ENCODE measurements at places on chromosomes 3 and 15.

DNA sequence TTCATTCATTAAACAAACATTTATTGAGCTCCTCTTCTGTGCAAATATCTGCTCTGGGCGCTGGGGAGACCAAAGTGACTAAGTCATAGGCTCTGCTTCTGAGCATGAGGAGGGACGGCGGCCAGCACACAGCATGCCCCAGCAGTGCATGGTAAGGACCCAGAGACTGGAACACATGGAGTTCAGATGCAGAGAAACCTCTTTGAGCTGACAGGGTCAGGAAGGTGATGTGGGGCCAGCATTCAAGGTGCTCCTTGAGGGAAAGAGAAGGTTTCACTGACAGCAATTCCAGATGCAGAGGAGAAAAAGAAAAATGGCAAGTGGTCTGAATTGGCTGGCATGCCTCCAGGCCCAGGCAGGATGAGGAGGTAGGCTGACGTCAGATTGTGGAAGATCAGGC, 234.5 kb downstream of the UACA start:
- DNase-seq, result no peak

DNA sequence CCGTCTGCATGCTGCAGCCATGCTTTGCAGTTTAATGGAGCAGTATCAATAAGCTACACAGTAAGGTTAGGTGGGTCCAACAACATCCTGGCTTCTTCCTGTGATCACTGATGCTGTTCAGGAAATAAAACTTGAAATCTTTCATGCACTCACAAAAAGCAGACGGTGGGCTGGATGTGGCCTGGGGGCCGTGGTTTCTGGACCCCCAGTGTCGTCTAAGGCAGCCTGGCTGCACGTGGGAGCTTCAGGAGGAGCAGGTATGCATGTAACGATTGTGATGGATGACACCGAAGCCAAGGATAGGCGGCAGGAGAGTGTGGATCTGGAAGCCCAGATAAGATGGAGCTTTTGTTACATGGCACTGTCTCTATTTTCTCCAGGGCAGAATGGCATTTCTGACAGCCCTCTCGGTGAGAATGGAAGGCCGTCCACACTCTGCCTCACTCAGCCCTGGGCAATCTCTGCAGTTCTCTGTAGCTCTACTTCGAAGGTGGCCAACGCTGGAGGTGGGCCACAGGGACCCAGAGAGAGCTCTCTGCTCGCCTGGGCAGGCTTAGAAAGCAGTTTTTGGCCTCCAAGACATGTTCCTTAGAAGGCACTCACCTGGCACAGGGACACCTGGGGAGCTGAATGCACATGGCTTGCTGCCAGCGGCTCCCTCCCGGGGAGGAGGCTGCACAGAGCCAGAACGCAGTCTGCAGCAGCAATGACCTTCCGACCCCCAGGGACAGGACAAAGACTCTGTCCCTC, 46.4 kb upstream of the IQSEC1 start:
- DNase-seq, result peak; percentile 9

DNA sequence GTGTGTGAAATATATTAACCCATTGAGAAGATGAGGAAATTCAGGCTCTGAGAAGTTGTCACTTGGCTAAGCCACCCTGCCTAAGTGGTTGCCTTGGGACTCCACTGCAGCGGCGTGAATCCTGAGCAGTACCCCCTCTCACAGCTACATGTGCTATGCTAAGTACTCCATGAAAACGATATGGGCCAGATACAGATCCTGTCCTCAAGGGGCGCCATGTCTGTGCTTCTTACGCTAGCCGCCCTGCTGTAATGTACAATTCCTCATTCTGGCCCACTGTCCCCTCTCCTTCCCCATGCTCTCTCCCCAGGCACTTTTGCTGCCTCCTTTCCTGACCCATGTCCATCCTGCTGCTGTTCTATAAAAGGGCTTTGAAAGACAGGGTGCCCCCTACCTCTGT, 140.3 kb downstream of the FEZF2 start:
- DNase-seq, result no peak

DNA sequence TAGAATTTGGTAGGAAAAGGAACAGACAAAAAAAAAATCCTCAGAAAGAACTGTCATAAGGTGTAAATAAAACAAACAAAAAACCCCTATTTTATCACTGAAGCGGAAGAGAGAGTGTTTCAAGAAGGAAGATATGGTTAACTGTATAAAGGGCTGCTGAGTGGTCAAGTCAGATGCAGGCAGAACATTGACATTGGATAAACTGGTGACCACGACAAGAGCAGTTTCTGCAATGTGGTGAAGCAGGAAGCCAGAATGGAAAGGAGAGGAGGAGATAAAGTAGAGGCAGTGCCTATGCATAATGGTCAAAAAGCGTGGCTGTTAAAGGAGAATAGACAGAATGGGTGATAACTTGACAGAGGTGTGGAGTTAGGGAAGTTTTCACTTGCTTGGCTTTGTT, 75.3 kb downstream of the CYP19A1 start:
- no peak for DNase-seq

GRCh38 chr3:131973731-131974130, 61.1 kb downstream of the CPNE4 start:
- DNase-seq, result no peak

DNA sequence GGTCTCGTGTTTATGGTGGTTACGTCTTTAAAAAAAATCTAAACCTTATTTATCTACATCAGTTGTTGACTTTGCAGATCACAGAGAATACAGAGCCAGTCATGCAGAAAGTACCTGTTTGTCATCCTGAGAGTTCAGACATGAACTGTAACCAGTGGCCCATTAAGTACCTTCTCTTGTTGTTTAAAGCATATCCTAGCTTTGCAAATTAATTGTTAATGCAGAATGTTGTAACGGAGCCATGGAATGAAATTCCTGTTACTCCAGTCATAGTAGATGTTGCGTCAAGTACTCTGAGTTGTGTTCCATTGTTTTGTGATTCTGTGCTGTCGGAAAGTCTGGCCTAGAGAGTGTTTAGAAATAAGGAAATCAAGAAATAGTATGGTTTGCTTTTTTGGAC, 205.2 kb downstream of the RBMS3 start:
- no peak for DNase-seq

- no peak for DNase-seq
Observed at GRCh38 chr15:89824607-89824867, 9.9 kb upstream of the ANPEP start.

GRCh38 chr3:168654700-168655099, 559.0 kb upstream of the GOLIM4 start:
- no peak for DNase-seq

GRCh38 chr15:78389738-78390137, 48.3 kb upstream of the IREB2 start:
- DNase-seq, result peak; percentile 26

GRCh38 chr3:147645761-147646160, 236.6 kb downstream of the ZIC1 start:
- no peak for DNase-seq

DNA sequence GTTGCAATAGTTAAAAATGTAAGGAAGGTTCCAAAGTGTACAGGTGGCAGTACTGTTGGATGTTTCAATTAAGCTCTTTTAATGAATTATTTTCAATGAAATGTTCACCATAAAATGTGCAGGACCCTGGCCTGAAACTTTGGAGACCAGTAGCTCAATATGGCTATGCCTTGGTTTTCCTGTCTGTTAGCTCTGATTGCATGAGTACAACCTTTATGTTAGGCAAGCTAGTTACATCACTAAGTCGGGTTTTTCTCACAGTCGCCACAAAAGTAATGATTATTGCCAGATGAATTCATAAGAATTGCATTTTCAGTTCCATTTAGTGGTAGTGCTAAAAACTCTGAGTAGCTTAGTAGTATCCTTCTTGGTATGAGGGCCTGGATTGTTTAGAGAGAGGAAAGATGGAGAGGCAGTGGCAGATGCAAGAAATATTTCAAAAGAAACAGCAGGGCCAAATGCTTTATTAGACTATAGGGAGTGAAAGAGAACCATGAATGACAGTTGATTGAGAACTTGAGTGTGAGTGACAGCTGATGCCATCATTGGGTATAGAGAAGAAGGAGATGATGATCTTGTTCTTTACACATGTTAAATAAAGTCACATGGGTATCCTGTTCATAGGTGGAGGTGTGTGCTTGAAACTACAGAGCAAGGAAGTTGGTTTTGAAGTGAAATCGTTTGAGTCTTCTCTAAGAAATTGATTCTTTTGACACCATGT, 109.5 kb downstream of the AKAP13 start:
- DNase-seq, result no peak

DNA sequence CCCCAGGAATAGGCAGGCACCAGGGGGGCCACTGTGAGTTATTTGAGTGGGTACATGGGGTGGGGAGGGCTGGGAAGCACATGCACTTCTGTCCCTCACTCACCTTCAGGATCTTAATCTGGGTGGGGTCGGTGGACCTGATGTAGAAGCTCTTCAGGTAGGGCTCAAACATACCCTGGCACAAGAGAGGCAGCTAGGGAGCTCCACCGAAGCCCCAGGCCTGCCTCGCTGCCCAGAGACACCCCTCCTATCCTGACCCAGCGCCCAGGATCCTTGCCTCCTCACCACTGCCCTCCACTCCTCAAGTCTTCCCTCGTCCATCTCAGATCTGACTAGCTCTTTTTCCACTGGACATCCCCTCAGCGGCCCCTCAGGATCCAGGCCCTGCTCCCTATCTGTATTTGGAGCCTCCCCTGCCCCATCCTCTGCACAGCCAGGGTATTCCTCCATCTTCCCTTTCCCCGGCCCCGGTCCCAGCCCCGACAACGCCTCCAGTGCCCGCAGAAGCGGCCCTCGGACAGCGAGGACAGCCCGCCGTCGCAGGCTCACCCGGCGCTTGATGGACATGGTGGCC, 30.0 kb downstream of the AP3B2 start:
- DNase-seq, result no peak
